GM19239 (cell line): ENCODE measurements at places on chromosomes 7 and 10.

DNA sequence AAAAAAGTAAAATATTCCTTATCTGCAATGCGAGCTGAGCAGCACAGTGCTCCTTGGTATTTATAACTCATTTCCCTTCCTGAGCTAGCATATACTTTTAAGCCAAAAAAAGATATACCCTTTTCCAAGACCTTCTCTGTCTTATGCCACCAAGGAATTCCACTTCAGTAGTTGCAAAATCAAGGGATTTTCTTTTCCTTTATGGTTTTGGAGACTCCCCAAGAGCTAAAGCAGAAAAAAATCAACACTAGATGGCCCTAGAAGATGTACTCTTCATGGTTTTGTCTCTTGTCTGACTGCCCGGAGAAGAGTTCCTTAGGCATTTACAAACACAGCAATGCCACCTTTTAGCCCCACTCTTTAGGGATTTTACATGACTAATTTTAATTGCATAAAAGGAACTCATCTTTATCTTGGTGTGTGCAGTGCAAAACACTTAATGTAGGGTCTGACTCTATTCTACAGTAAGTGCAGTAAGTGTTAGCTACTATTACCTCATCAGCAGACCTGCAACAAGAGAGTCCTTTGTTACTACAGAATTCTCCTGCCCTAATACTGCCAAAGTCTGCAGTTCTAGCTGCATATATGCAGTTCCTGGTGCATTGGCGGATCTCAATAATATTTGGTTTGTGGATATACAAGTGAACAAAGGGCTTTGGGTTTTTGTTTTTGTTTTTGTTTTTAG, 443.3 kb downstream of the GFRA1 start:
- no peak for DNase-seq

GRCh38 chr7:21154614-21155013, 273.3 kb upstream of the SP4 start:
- no peak for DNase-seq

DNA sequence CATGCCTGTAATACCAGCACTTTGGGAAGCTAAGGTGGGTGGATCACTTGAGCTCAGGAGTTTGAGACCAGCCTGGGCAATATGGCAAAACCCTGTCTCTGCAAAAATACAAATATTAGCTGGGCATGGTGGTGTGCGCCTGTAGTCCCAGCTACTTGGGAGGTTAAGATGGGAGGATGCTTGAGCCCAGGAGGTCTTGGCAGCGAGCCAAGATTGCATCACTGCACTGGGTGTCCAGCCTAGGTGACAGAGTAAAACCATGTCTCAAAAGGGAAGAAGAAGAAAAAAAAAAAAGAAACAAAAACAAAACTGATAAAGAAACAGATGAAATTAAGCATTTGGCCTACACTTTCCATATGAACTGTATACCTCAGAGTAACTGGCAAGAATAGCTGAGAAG, 319.2 kb downstream of the PARD3 start:
- DNase-seq, result no peak

DNA sequence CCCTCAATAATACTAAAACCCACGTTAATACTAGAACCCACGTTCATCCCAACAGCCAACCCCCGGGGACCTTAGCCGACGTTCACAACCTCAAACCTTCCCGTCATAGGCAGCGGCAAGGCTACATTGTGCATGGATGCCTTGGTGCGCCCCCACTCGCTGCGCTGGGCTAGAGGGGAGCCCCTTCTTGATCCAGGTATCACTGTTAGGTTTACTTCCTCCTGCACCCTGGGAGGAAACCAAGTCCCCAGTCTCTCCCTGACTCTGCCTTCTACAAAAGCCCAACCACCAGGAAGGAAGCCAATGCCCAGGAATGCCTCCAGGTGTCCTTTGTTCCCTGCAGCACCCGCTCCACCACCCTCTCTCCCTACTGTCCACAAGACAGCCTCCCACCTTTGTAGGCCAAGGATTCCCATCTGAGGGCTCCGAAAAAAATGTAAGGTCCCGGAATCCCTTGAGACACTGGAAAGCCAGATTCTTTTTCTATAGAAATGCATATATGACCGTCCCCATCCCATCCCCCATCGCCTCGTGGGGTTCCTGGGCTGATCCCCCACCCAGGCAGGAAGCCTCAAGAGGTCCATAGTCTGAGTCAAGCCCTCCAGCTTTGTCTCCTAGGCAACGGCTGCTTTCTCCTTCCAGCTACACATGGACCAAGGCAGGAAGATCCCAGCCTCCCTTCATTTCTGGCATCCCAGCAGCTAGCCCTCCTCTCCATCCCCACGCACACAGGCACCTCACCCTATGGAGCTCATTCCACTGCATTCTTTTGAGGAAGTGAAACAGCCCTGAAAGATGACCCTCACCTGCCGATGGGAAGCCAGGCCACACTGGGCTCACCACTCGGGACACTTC, 25.2 kb downstream of the CTBP2 start:
- no peak for DNase-seq

- DNase-seq, result no peak
Measured at GRCh38 chr7:78191475-78192079, 393.0 kb downstream of the PHTF2 start.

GRCh38 chr10:130766071-130766470, 545.5 kb downstream of the TCERG1L start:
- DNase-seq, result no peak

- no peak for DNase-seq
Measured at GRCh38 chr10:99693933-99694583, 34.7 kb downstream of the ENTPD7 start.

DNA sequence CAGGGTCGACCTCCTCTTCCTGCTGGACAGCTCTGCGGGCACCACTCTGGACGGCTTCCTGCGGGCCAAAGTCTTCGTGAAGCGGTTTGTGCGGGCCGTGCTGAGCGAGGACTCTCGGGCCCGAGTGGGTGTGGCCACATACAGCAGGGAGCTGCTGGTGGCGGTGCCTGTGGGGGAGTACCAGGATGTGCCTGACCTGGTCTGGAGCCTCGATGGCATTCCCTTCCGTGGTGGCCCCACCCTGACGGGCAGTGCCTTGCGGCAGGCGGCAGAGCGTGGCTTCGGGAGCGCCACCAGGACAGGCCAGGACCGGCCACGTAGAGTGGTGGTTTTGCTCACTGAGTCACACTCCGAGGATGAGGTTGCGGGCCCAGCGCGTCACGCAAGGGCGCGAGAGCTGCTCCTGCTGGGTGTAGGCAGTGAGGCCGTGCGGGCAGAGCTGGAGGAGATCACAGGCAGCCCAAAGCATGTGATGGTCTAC, 46.9 kb downstream of the VWA2 start:
- DNase-seq, result no peak

GRCh38 chr7:113649556-113649955, 269.3 kb downstream of the PPP1R3A start:
- no peak for DNase-seq

- DNase-seq, result no peak
Measured at GRCh38 chr10:98267069-98267893, 713 bp downstream of the LOXL4 start.

- no peak for DNase-seq
Measured at GRCh38 chr10:70722820-70723424, 50.6 kb downstream of the ADAMTS14 start.

GRCh38 chr7:40536421-40536820, 401.6 kb downstream of the SUGCT start:
- DNase-seq, result no peak

GRCh38 chr7:75813084-75813483, 522 bp downstream of the CCL24 start:
- no peak for DNase-seq

DNA sequence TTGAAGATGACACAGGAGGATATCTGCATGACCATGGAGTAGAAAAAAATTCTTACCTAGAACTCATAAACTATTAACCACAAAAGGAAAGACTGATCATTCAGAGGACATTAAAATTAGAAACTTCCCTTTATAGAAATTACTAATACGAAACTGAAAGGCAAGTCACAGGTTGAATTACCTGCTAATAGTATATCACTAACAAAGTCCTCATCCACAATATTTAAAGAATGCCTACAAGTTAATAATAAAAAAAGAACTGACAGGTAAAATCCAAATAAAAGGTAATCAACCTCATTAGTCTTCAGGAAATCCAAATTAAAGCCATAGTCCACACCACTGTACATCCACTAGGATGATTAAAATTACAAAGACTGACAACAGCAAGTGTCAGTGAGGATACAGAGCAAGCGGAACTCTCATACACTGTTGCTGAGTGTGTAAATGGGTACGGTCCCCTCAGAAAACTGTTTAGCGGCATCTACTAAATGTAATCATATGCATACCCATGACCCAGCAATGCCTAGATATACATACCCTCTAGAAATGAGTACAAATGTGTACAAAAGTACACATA, 71.2 kb downstream of the ARHGAP21 start:
- DNase-seq, result peak; percentile 27

- no peak for DNase-seq
Measured at GRCh38 chr7:128398016-128398840, 11.6 kb downstream of the IMPDH1 start.

GRCh38 chr10:1217661-1218060, 161.5 kb downstream of the WDR37 start:
- DNase-seq, result no peak

DNA sequence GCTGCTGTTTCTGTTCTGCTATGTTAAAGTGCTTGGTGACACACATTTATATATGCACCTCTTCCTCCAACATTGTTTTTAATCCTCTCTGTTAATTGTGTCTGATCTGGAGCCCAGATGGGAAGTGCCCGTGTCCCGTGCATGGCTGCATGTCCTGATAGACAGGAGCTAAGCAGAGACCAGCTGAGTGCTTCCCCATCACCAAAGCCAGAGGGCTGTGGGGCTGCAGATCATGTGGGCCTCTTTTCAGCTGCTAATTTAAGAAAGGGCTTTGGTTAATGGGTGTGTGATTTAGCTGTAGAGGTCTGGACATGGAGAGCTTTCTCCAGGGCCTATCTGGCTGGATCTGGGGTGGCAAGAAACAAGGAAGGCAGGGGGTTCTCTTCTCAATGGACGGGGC, 96.5 kb upstream of the NPS start:
- no peak for DNase-seq

- no peak for DNase-seq
Measured at GRCh38 chr10:60797200-60797599, 18.9 kb downstream of the CDK1 start.

DNA sequence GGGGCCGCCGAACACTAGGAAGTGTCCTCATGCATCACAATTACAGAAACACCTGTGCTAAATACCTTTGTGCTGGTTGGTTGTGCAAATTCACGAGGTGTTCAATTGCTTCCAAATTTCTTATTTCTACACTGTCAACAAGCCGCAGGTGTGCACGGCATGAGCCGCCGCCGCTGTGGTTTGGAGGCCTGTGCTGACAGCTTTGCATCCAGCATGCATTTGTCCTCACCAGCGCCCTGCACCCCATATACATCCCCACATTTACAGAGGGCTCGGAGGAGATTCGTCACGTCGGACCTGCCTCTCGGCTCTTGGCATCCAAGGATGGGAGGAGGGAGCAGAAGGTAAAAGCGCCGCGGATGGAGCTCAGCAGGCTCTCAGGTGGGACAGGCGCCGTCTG, 305.3 kb upstream of the MKI67 start:
- DNase-seq, result no peak

DNA sequence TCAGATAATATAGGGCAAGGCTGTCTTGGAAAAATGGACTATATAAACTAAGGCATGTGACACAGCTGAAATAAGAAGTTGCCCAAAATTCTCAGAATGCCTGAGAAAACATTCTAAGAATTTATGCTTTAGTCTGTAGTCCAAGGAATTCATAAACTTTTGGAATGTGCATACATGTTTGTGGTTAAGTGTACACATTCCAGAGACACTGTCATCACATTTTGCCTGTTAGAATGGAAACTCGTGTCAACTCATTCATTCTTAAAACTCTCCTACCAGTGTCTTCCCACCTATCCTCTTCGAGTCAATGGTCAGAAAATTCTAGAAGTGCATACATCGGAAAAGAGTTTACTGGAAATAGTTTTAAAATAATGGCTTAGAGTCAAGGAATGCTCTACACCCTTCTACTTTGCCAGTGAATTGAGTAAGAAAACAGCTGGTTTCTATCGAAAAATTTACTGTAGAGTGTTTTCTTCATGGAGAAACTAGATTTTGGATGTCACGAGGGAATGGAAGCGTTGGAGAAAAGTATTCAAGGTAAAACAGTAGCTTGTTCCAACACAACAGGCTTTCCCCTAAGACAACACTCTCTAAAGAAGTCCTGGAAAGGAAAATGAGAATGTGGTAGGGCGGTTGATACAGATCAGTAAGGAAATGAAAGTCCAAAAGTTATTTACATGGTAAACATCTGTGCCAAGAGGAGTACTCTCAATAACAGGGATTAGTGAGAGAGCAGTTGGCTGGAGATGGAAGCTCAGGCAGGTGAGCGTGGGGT, 1177.6 kb upstream of the C7orf33 start:
- no peak for DNase-seq

DNA sequence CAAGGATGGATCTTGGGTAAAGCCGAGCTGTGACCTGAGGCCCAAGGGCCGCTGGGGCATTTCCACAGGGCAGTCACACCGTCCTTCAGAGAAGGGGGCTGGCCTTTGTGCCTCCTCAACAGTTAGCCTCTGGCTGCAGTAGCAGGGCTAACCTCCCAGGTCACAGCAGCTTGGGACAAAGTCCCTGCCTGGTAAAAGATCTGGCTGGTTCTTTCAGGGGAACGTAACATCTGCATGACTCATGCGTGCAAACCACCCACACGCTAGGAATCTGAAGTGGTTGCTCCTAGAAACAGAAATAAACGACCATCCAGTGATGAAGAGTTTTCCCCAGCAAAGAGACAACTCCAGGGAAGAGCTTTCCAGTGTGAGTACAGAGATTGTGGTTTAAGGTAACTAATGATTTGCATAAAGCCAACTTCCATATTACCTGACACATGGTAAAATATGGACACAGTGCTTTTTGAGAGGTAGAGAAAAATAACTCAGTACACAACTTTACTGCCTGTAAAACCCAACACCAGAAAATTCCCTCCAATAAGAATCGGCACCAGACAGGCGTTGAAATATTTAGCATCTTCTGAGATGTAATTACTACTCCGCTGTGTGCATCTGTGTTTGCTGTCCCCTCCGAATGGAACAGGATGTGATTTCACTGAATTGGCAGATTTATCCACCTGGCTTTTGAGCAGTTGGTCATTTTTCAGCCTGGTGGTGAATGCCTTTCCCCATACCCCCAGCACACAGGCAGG, 84.9 kb upstream of the ADRB1 start:
- DNase-seq, result no peak

DNA sequence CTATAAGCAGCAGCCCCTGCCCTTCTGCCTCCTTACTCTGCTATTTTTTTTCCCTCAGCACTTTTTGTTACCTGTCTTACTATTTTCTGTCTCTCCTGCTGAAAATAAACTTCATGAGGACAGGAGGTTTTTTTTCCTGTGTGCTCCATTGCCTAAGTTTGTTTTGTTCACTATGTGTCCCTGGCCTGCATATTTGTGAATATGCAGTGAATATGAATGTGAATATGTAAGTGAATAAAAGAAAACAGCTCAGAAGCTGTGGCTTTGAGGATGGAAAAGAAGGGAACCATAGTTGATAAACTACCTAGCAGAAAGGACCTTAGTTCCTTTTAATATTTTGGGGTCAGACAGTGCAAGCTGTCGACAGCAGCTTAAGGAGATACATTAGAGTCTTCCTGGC, 34.9 kb downstream of the PCBD1 start:
- no peak for DNase-seq
